Stimulated activated CD4-positive, alpha-beta T cell treated with anti-CD3 and anti-CD28 coated beads, Interleukin-4, amount 100 ng/mL, for 24 hours (primary cell): ENCODE measurements at places on chromosomes 16 and 17.

- no peak for DNase-seq
Measured at GRCh38 chr17:43134774-43135453, 9.8 kb upstream of the BRCA1 start.

DNA sequence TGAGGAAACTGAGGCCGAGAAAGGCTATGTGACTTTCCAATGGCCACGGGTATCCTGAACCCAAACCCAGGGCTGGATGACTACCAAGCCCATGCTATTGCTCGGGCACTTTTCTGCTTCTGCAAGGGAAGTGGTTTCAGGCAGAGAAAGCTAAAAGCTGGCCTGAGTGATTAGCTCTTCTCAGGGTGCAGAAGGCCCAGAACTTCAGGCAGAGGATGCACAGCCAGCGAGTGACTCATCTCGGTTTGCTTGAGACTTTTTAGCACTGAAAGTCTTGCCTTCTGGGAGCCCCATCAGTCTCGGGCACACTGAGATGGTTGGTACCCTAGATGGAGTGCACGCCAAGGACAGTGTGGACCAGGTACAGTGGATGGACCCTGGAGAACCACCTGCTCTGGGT, 129.5 kb upstream of the SDK2 start:
- no peak for DNase-seq

- DNase-seq: peak; percentile 28
Measured at GRCh38 chr17:66652840-66653507, 181.9 kb upstream of the CACNG5 start.

- no peak for DNase-seq
Measured at GRCh38 chr16:78871241-78871640, 729.3 kb downstream of the MAF start.
